Midbrain (tissue), 1 donor: ENCODE measurements at places on chromosomes 12 and 14.

DNA sequence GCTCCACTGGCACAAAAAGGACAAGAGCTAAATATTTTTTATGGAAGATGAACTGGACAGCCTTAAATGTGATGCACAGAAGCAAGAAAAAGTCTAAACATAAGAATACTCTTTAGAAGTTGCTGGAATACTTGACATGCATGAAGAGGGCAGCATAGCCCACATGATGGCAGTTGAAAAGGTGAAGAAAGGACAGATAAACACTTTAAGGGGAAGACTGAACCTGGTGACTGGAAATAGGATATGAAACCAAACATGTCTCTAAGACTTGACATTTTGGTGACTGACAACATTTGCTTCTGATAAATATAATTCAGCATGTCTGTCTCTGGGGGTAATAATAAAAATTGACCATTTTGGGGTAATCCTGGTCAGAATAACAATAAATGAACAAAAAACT lies 273.1 kb downstream of the CCDC91 start:
- DNase-seq: no peak

- DNase-seq: no peak
These were observed 80.6 kb downstream of the PRKD1 start for GRCh38 chr14:29847056-29847380.

- no peak for DNase-seq
These were observed 54.3 kb downstream of the NINJ2 start for GRCh38 chr12:608921-609320.

DNA sequence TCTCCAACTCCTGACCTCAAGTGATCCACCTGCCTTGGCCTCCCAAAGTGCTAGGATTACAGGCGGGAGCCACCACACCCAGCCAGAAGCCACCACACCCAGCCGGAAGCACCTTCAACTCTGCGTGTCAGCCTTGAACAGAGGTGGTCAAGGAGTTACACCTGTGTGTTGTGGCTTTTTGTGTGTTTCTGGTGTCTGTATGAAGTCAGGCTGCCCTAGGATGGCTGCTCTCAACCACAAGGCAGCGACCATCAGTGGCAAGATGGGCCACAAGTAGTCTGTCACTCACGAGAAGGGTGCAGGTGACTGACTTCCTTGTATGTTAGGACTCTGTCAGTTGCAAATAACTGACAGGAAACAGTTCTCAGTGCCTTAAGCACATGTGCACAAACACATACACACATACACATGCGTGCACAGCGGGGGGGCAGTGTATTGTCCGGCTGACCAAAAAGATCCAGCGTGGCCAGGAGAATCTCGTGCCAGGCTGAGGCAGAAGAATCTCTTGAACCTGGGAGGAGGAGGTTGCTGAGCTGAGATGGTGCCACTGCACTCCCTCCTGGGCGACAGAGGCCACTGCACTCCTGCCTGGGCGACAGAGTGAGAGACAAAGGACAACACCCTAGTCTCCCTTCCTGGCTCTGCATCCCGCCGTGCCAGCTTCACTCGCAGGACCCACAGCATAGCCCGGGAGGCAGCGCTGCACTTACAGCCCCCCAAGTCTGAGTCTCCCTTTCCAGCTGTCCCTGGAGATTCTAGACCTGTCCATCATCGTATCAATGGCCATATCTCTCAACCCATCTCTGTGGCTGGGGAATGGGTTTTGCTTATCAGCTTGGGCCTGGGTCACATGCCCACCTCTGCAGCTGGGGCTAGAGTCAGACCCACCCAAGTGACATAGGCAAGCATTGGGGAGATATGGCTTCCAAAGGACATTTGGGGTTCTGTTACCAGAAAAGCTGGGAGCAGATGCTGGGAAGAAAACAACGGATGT lies 13.7 kb downstream of the P2RX4 start:
- no peak for DNase-seq

- no peak for DNase-seq
These were observed 5.7 kb upstream of the VTI1B start for GRCh38 chr14:67680121-67680602.

GRCh38 chr12:2739832-2740641 lies 54.7 kb upstream of the FKBP4 start:
- peak; percentile 24 for DNase-seq

DNA sequence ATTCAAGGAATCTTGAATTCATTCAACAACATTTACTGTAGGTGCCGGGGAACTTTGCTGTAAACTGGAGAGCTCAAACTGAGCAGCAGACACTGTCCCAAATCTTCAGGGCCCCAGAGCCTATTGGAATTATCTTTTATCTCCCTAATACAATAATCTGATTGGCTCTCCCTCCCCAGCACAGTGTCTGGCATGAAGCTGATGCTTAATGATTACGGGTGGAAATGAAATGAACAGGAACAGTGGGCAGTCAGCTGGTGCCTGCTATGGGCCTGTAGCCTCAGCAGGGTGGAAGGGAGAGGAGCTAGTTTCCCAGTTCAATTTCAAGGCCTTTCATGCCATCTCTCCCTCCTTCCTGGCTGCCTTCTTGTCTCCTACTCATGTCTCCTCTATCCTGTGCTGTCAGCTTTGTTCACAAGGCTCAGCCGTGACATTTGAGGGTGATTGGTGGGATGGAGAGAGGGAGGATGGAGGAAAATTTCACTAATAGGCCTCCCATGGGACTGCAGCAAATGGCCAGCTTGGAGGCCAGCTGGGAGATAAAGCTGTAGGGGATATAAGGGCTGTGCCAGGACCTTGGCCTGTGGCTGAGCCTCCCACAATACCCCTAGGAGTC lies 4.3 kb upstream of the RAPGEF3 start:
- DNase-seq: no peak

GRCh38 chr12:10557766-10558165 lies 52.1 kb downstream of the EIF2S3B start:
- DNase-seq: no peak

GRCh38 chr12:106248312-106248845 lies 559 bp upstream of the CKAP4 start:
- peak; percentile 18 for DNase-seq
